Glutamatergic neuron (in vitro differentiated cells): ENCODE measurements at places on chromosomes 7 and 10.

GRCh38 chr10:103044942-103045489, 126.9 kb downstream of the CNNM2 start:
- no peaks in the 10 kb centered on the region for H3K36me3 ChIP-seq
- no peak overlapping the region for H3K4me3 ChIP-seq
- DNase-seq = no peak
- no peak overlapping the region for H3K27ac ChIP-seq
- no peaks in the 10 kb centered on the region for H3K27me3 ChIP-seq

GRCh38 chr10:125024497-125025234, 82.7 kb downstream of the ZRANB1 start:
- peaks cover 2% of the 10 kb centered on the region for H3K36me3 ChIP-seq
- H3K4me1 ChIP-seq = peaks cover 56% of the 10 kb centered on the region
- peaks cover 7% of the 10 kb centered on the region for H3K27me3 ChIP-seq

DNA sequence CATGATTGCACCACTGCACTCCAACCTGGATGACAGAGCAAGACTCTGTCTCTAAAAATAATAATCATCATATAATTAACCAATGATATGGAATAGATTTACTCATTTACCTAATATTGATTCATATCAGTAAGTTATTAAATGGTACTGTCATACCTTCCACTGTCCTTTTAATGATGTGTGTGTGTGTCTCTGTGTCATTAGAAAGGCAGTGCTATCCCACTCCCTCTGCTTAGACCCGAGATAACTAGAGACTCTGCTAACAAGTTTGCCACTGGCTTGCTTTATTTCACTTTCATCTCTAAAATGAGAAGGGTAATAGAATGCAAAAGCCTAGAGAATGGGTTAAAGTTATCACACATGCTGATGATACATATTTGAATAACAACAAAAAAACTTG, 21.1 kb downstream of the MCM10 start:
- no peak overlapping the region for H3K27ac ChIP-seq
- H3K36me3 ChIP-seq = peaks cover 4% of the 10 kb centered on the region
- H3K4me3 ChIP-seq = no peak overlapping the region
- DNase-seq = no peak

DNA sequence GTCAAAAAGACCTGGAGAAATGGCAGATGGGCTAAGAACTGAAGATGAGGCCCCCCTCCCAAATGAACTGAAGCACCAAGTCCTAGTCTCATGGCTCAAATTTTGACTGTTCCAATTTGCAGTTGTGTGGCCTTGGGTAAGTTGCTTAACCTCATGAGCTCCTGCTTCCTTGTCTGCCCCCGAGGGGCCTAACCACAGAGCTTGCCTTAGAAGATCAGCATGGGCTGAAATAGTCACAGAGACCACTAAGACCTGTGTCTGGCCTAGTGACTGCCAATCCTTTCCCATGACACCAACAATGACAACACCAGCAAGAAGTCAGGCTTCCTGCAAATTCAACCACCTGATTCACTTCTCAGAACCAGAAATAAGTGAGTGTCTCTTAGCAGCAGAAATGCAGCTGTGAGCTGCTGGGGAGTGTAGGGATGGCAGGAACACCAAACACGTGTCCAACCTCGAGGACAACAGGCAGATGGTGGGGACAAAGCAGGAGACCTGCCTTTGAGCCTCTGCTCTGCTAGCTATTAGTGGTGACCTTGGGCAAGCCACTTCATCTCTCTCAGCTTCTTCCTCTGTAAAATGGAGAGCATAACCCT, 23.7 kb downstream of the CRHR2 start:
- no peak for DNase-seq
- peaks cover 7% of the 10 kb centered on the region for H3K27me3 ChIP-seq
- no peak overlapping the region for H3K4me3 ChIP-seq
- H3K36me3 ChIP-seq = peaks cover 5% of the 10 kb centered on the region
- H3K4me1 ChIP-seq = peaks cover 8% of the 10 kb centered on the region

DNA sequence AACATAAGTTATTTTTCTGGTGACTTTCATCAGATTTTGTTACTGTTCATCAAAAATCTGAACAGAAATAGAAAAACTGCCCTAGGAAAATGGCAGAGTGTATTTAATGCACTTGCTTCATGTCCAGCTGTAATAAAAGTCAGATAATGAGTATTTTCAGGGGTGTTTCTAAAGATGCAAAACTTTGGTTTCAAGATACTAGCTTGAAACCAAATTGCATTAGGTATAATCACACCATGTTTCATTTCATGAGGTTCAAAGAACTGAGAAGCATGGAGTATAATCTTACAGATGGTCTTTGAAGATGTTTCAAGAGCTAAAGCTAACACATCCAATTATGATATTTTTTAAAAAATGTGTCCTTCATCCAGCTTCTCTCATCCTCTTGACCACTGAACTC, 128.9 kb downstream of the NRCAM start:
- H3K27me3 ChIP-seq = no peaks in the 10 kb centered on the region
- no peak for DNase-seq
- H3K27ac ChIP-seq = no peak overlapping the region
- no peaks in the 10 kb centered on the region for H3K36me3 ChIP-seq

- no peaks in the 10 kb centered on the region for H3K4me1 ChIP-seq
- H3K36me3 ChIP-seq = no peaks in the 10 kb centered on the region
- no peak for DNase-seq
- H3K27ac ChIP-seq = no peak overlapping the region
- peaks cover 1% of the 10 kb centered on the region for H3K27me3 ChIP-seq
- H3K4me3 ChIP-seq = no peak overlapping the region
Measured at GRCh38 chr7:133511252-133511651, 258.4 kb downstream of the EXOC4 start.

- H3K27me3 ChIP-seq = peaks cover 7% of the 10 kb centered on the region
- H3K4me1 ChIP-seq = peaks cover 21% of the 10 kb centered on the region
- DNase-seq = peak; percentile 17
- H3K36me3 ChIP-seq = no peaks in the 10 kb centered on the region
Measured at GRCh38 chr7:1843271-1843861, 173.3 kb downstream of the ELFN1 start.

DNA sequence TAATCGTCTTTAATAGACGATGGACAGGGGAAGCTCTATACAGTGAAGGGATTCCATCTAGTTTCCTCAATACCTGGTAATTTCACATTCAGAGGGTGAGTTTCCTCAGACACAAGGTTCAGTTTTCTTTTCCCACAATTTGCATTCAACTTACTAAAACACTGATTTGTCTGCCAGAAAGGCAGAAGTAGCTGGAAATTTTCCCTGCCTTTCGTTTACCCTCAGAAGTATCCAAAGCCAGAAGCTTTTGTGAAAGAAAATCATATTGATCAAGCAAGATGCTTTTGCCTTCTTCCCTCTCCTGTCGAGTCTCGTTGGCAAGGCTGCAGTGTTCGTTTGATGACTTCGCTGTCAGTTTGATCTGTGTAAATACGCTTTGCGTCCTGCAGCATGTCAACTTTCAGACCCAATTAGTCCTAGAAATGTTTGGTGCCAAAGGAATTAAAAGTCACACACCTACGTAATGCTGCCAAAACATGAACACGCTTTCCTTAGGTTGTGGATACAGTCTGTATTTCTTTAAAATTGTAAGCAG, 631.9 kb upstream of the FOXK1 start:
- H3K4me1 ChIP-seq = peaks cover 9% of the 10 kb centered on the region
- H3K27me3 ChIP-seq = peaks cover 3% of the 10 kb centered on the region
- no peak for DNase-seq
- H3K4me3 ChIP-seq = no peak overlapping the region

GRCh38 chr10:11936389-11937152, 106.0 kb downstream of the UPF2 start:
- H3K4me3 ChIP-seq = no peak overlapping the region
- H3K27me3 ChIP-seq = no peaks in the 10 kb centered on the region
- DNase-seq = no peak
- peaks cover 5% of the 10 kb centered on the region for H3K4me1 ChIP-seq
- no peaks in the 10 kb centered on the region for H3K36me3 ChIP-seq
- no peak overlapping the region for H3K27ac ChIP-seq

DNA sequence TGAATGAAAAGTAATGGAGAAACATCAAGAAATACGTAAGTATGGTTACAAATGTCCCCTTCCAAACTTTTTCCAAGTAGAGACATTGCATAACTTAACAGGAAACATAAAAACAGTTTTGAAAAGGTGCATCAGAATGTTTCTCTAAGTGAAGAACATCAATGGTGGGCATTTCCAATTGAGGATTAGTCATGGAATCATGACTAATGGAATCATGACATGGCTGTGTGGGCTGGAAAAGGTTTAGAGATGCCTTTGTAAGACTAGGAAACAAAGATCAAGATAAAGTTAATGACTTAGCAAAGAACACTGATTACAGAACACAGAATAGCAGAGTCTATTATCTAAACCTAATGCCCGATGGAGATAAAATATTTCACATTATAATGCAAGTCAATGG, 272.0 kb downstream of the HPSE2 start:
- no peak overlapping the region for H3K27ac ChIP-seq
- no peaks in the 10 kb centered on the region for H3K36me3 ChIP-seq
- no peak for DNase-seq
- no peak overlapping the region for H3K4me3 ChIP-seq
- peaks cover 4% of the 10 kb centered on the region for H3K4me1 ChIP-seq

DNA sequence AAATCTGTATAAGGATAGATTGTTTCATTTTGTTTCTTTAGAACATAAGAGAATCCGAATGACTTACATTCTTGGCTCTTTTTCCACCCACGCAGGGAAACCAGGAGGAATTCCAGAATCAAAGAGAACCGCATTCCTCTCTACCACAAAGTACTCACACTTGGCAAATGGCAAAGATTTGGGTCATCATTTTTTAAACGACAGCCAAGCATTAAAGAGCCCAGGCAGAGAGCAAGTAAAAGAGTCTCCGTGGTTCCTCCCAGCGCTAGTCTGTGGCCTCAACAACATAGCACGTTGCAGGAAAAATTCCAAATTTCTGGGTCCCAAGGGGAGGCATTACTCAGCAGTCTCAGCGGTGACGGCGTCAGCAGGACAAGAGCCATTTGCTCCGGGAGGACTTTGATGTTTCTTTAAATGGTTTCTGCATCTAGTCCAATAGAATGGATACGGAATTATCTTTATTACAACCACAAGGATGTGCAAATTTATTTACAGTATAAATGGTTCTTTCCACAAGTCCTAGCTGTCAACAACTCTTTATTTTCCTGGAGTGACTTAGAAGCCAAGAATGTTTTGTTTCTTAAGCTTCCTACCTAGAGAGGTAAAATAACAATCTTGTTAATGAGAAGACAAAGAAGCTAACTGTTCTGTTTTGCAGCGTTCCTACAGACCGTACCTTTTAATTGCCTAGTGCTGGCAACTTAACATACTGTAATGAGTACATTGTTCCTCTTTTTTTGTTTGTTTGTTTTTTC, 232.5 kb downstream of the SKIDA1 start:
- H3K4me3 ChIP-seq = peak overlapping the region; percentile 56
- peak overlapping the region; percentile 46 for H3K27ac ChIP-seq
- H3K36me3 ChIP-seq = no peaks in the 10 kb centered on the region
- peak; percentile 51 for DNase-seq

- no peak overlapping the region for H3K4me3 ChIP-seq
- H3K4me1 ChIP-seq = peaks cover 1% of the 10 kb centered on the region
- no peak for DNase-seq
- no peak overlapping the region for H3K27ac ChIP-seq
- H3K27me3 ChIP-seq = peaks cover 4% of the 10 kb centered on the region
- H3K36me3 ChIP-seq = no peaks in the 10 kb centered on the region
Measured at GRCh38 chr7:38699471-38699870, 68.3 kb upstream of the AMPH start.

DNA sequence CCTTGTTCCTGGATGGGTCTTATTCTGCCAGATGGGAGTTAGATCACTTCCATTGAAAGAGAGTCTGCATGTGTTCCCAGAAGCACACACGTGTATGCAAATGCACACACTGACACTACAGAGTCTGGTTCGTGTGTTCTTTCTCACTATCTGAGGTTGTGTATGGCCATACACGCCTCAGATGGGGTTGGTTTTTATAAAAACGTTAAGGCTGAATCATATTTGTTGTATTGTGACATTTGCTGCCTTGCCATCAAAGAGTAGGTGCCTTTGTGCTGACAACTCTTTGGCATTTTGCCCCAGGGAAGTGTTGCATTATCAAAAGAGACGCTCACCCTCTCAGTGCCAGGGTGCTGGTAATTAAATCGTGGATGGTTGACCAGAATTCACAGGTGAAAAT, 37.7 kb upstream of the HDAC9 start:
- H3K4me3 ChIP-seq = no peak overlapping the region
- no peak for DNase-seq
- H3K4me1 ChIP-seq = peaks cover 12% of the 10 kb centered on the region
- H3K27me3 ChIP-seq = no peaks in the 10 kb centered on the region
- peak overlapping the region; percentile 60 for H3K27ac ChIP-seq
- H3K36me3 ChIP-seq = no peaks in the 10 kb centered on the region

- H3K36me3 ChIP-seq = peaks cover 5% of the 10 kb centered on the region
- H3K27ac ChIP-seq = no peak overlapping the region
- DNase-seq = no peak
- H3K27me3 ChIP-seq = peaks cover 3% of the 10 kb centered on the region
- peaks cover 15% of the 10 kb centered on the region for H3K4me1 ChIP-seq
- no peak overlapping the region for H3K4me3 ChIP-seq
Measured at GRCh38 chr10:78575400-78575799, 493.4 kb upstream of the ZMIZ1 start.

- H3K27me3 ChIP-seq = no peaks in the 10 kb centered on the region
- no peaks in the 10 kb centered on the region for H3K4me1 ChIP-seq
- no peak for DNase-seq
- H3K36me3 ChIP-seq = no peaks in the 10 kb centered on the region
Measured at GRCh38 chr10:52526251-52526823, 212.3 kb downstream of the DKK1 start.

- no peak overlapping the region for H3K4me3 ChIP-seq
- peaks cover 4% of the 10 kb centered on the region for H3K27me3 ChIP-seq
- DNase-seq = no peak
- no peak overlapping the region for H3K27ac ChIP-seq
- H3K4me1 ChIP-seq = no peaks in the 10 kb centered on the region
- H3K36me3 ChIP-seq = no peaks in the 10 kb centered on the region
Measured at GRCh38 chr10:29083096-29083495, 205.8 kb upstream of the LYZL1 start.

DNA sequence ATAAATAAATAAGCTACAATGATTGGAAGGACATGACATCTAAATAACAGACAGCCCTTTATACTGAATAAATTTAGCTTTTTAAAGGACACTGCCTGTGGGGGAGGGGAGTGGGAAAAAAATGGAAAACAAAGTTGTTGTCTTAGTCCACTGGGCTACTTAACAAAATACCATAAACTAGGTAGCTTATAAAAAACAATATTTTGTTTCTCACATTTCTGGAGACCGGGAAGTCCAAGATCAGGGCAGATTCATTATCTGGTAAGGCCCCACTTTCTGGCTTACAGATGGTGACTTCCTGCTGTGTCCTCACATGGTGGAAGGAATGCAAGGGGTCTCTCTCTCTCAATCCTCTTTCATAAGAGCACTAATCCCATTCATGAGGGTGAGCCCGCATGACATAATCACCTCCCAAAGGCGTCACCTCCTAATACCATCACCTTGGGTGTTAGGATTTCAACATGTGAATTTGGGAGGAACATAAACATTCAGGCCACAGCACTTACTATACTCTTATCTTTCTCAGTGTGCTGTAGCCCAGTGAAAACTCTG, 43.0 kb downstream of the DNAJC12 start:
- no peaks in the 10 kb centered on the region for H3K36me3 ChIP-seq
- no peaks in the 10 kb centered on the region for H3K4me1 ChIP-seq
- DNase-seq = no peak

- H3K27me3 ChIP-seq = peaks cover 21% of the 10 kb centered on the region
- H3K36me3 ChIP-seq = peaks cover 10% of the 10 kb centered on the region
- peak; percentile 84 for DNase-seq
- no peak overlapping the region for H3K27ac ChIP-seq
- H3K4me3 ChIP-seq = no peak overlapping the region
Measured at GRCh38 chr7:128352153-128352537, 8.4 kb upstream of the RBM28 start.

- peaks cover 12% of the 10 kb centered on the region for H3K4me1 ChIP-seq
- no peak overlapping the region for H3K4me3 ChIP-seq
- no peak overlapping the region for H3K27ac ChIP-seq
- DNase-seq = no peak
Measured at GRCh38 chr10:50527442-50528043, 96.2 kb downstream of the SGMS1 start.
